Nasal cavity respiratory epithelium epithelial cell of viscerocranial mucosa (primary cell): ENCODE measurements at places on chromosomes 1 and 21. TPM values are rescaled to one million over a fixed set of nuclear protein-coding genes. Genes with fewer than 3 reads are reported as not detected.

DNALI1 gene
- total RNA-seq, result under 0.01 and 0.43 TPM in 2 replicates

S100A7 gene
- total RNA-seq, result 0.64 and 2.1 TPM in 2 replicates

EFCAB7 gene
- 3.4 and 6.3 TPM in 2 replicates for total RNA-seq

GCSAML gene
- under 0.01 TPM in 1 of 2 replicates, not detected in the other for total RNA-seq

AGMAT gene
- total RNA-seq, result 0.93 and 1.4 TPM in 2 replicates

LRRC8C gene
- 4.8 and 14.6 TPM in 2 replicates for total RNA-seq

FALEC gene
- 0.34 TPM in 1 of 2 replicates, not detected in the other for total RNA-seq

BARHL2 gene
- not detected in 2 replicates for total RNA-seq
